Progenitor cell of endocrine pancreas (in vitro differentiated cells): ENCODE measurements at places on chromosomes 5 and 9.

- DNase-seq, result no peak
- no peak overlapping the region for H3K27ac ChIP-seq
- no peak overlapping the region for H3K4me3 ChIP-seq
- no peaks in the 10 kb centered on the region for H3K27me3 ChIP-seq
- H3K36me3 ChIP-seq, result no peaks in the 10 kb centered on the region
- peaks cover 12% of the 10 kb centered on the region for H3K4me1 ChIP-seq
These were observed 257.0 kb downstream of the TMEM167A start for GRCh38 chr5:82820188-82820587.

- peaks cover 50% of the 10 kb centered on the region for H3K4me1 ChIP-seq
- no peaks in the 10 kb centered on the region for H3K27me3 ChIP-seq
- peak overlapping the region; percentile 97 for H3K27ac ChIP-seq
- H3K36me3 ChIP-seq, result peaks cover 27% of the 10 kb centered on the region
These were observed 1.3 kb downstream of the SQSTM1 start for GRCh38 chr5:179822059-179822432.

DNA sequence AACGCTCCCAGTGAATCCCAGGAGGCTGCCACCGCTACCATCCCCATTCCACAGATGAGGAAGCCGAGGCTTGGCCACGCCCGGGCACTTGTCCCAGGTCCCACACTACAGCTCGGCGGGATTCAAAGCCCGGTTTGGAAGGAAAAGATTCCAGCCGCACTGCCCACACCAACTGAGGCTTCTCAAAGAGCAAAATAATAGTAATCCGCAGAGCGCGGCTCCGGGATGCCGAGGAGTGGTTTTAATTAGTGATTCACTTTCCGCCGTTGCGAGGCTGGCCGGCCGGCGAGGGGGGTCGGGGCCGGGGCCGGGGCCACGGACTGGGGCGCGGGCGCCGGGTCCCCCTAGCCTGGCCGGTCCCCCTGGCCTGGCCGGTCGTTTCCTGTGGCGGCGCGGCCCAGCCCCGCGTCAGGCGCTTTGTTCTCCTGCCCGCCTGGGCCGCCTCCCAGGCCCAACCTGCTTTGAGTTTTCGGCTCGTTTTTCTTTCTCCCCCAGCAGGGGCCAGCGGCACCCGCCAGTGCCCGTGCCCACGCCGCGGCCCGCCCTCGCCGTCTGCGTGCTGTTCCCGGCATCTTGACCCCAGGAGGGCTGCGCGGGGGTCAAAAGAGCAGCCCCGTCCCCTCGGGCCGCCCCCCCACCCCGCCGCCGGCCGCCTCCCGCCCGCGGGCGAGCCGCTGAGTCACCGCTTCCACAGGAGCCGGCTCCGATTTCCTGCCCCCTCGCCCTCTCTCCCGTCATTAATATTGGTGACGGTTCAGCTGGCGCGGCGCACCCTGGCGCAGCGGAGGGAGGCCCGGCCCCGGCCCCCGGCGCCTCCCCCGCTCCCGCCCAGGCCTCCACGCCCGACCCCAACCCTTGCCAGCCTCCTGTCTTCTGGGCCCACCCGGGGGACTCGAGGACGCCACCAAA lies 31.2 kb downstream of the FGF18 start:
- peak overlapping the region; percentile 45 for H3K27ac ChIP-seq

DNA sequence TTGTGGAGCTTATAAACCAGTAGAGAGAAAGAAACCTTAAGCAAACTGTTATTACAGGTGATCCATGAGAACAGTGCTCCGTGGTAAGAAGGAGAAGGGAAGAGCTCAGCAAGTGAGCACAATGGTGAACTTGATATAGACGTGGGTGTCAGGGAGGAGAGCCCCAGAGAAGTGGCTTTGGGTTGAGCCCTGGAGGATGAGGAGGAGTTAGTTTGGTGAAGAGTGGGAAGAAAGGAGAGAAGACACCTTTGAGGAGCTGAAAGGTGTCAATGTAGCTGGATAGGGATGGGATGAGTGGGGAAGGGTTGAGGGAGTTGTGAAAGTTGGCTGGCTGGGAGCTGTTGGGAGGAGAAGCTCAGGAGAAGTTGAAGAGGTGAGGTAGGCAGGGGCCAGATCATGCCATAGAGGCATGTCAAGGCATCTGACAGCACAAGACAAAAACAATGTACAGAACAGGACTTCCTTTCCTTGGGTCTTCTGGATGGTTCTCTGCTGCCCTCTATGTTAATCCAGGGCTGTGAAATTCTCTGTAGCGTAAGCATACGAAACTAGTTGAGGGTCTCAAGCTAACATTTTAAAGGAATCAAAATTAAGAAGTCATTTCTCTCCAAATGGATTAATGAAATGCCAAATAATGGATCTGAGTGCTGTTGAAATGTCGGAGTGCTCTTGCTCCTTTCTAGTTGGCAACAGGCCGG lies 501.9 kb downstream of the KDM4C start:
- peaks cover 25% of the 10 kb centered on the region for H3K4me1 ChIP-seq
- peaks cover 2% of the 10 kb centered on the region for H3K36me3 ChIP-seq
- DNase-seq, result no peak

DNA sequence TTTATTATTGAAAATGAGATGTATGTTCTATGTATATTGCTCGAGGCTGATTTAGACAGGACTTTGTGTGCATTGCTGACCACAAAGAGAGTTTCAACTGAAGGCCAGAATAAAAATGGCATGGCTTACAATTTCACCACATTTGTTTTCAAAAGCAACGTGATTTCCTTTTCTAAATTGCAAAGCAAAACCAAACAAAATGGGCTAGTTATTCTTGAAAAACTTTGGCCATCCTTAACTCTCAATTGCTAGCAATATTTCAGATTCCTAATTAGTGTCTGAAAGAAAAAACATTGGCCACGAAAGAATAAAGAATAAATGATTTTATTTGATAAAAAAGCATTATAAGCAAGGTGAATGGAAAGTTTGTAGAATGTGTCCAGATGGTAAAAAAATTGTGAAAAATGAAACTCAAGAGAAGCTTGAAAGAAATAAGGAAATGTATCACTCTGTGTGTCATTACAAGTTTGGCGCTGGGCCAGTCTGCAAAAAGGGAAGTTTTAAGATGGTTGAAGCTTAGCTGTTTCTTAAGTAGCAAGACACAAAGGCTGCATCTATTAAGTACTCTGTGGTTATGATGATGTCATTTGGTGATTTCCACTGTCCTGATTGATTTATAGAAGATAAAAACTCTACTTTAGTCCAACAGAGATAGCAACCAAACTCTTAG lies 89.2 kb upstream of the PRLR start:
- no peak overlapping the region for H3K4me3 ChIP-seq
- no peak overlapping the region for H3K27ac ChIP-seq
- no peaks in the 10 kb centered on the region for H3K4me1 ChIP-seq
- DNase-seq, result no peak
- H3K36me3 ChIP-seq, result no peaks in the 10 kb centered on the region

- H3K36me3 ChIP-seq, result peaks cover 61% of the 10 kb centered on the region
- no peaks in the 10 kb centered on the region for H3K4me1 ChIP-seq
- DNase-seq, result no peak
- H3K27ac ChIP-seq, result no peak overlapping the region
- no peaks in the 10 kb centered on the region for H3K27me3 ChIP-seq
- H3K4me3 ChIP-seq, result no peak overlapping the region
These were observed 87.3 kb downstream of the CDKN2A start for GRCh38 chr9:21906881-21907280.

DNA sequence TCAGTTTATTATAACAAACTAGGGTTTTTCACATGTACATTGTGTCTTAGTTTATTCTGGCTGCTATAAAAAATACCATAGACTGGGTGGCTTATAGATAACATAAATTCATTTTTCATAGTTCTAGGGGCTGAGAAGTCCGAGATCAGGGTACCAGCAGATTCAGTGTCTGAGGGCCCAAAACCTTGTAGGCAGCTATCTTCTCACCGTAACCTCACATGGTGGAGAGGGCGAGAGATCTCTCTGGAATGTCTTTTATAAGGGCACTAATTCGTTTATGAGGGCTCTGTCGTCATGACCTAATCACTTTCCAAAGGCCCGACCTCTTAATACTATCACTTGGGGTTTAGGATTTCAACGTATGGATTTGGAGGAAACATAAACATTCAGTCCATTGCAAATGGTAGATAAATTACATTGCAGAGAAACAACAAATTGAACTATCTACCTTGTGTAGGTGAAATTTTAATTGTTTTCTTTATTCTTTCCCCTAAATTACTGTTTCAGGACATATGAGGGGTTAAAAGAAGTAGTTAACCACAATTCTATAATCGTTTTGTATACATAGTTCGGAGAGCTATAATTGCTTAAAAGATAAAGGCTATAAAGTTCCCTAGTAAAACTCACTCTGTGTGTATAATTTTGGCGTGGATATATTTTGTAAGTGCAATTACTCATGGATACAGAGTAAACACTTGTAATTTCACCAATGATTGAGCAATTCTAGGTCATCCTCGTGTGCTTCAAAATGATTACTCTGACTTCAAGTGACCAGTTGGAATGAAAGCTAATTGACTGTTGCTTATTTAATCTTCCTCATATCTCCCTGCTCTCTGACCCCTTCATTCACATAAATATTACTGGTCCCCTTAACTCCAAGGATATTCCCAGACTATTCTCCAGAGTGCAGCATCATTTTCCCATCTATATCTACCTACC lies 247.5 kb upstream of the TMEM161B start:
- H3K4me3 ChIP-seq, result no peak overlapping the region
- H3K27ac ChIP-seq, result no peak overlapping the region
- H3K4me1 ChIP-seq, result no peaks in the 10 kb centered on the region
- DNase-seq, result no peak
- no peaks in the 10 kb centered on the region for H3K36me3 ChIP-seq

DNA sequence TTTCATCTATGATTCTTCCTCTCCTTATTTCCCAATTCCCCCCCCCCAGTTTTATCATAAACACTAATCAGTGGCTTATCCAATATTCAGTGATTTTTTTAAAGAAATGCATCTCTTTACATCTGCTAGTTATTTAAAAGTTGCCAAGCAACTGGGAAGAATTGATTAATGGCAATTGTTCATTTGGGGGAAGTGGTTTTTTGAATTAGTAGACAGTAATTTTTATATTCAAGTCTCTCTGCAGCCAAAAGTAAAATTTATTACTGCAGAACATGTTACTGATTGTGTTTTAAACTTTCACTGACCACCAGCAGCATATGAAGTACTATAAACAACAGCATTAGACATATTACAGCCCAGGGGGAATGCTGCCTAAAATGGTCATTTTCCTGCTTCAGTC lies 308.8 kb upstream of the NREP start:
- no peak overlapping the region for H3K4me3 ChIP-seq
- no peaks in the 10 kb centered on the region for H3K27me3 ChIP-seq
- DNase-seq, result no peak
- peaks cover 5% of the 10 kb centered on the region for H3K4me1 ChIP-seq
- no peak overlapping the region for H3K27ac ChIP-seq

- no peak for DNase-seq
- H3K36me3 ChIP-seq, result peaks cover 1% of the 10 kb centered on the region
- peaks cover 15% of the 10 kb centered on the region for H3K4me1 ChIP-seq
- no peak overlapping the region for H3K4me3 ChIP-seq
These were observed 45.2 kb downstream of the TLE4 start for GRCh38 chr9:79616971-79617370.

DNA sequence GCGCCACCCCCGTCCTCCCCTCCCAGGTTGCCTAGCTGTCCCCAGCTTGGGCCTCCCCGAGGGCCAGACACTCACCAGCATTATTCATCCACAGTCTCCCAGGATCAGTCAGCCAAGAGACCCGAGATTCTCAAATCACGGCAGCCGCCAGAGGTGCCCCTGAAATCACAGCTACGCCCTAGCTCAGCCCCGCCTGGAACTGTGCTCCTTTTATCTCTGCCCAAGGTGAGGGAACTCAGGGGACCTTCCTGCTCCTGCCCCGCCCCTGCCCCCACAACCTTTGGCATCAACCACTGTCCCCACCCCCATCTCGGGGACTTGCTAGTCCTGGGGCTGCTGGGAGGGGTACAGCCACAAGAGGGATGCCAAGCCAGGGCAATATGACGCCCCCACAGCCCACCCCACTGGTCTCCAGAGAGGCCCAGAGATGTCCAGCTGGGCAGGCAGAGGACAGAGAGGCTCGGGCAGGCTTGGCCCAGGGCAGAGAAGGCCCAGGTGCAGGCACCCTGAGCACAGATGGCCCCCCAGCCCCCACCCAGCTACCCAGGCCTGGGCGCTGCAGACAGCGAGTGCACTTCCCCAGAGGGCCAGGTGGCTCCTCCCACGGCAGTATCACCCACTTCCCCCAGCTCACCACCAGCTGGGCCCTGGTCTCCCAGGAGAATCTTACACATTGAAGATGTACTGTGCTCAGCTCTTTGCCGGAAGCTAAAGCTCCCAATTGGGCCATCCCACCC lies at the start of gene FUT7:
FUT7 (minus strand) TSS at position 185 of the 737 bp plus-strand sequence; CDS start at position 88, 97 bp downstream.
- peaks cover 5% of the 10 kb centered on the region for H3K27me3 ChIP-seq
- no peak within 1 kb of the TSS for H3K4me3 ChIP-seq
- no peak for DNase-seq
- peaks cover 2% of the 10 kb centered on the region for H3K4me1 ChIP-seq

- no peak overlapping the region for H3K4me3 ChIP-seq
- no peaks in the 10 kb centered on the region for H3K36me3 ChIP-seq
- DNase-seq, result no peak
- no peak overlapping the region for H3K27ac ChIP-seq
- H3K27me3 ChIP-seq, result peaks cover 27% of the 10 kb centered on the region
- peaks cover 17% of the 10 kb centered on the region for H3K4me1 ChIP-seq
These were observed 53.2 kb upstream of the SHISAL2B start for GRCh38 chr5:64637144-64637543.

- H3K4me3 ChIP-seq, result no peak overlapping the region
- no peak for DNase-seq
- no peaks in the 10 kb centered on the region for H3K36me3 ChIP-seq
- H3K4me1 ChIP-seq, result peaks cover 28% of the 10 kb centered on the region
- H3K27ac ChIP-seq, result no peak overlapping the region
These were observed 233.6 kb upstream of the SLC24A2 start for GRCh38 chr9:20022410-20022809.

- no peak overlapping the region for H3K27ac ChIP-seq
- peak; percentile 51 for DNase-seq
- H3K4me3 ChIP-seq, result no peak overlapping the region
- H3K27me3 ChIP-seq, result no peaks in the 10 kb centered on the region
These were observed 1.7 kb downstream of the TLE1 start for GRCh38 chr9:81687521-81688261.

DNA sequence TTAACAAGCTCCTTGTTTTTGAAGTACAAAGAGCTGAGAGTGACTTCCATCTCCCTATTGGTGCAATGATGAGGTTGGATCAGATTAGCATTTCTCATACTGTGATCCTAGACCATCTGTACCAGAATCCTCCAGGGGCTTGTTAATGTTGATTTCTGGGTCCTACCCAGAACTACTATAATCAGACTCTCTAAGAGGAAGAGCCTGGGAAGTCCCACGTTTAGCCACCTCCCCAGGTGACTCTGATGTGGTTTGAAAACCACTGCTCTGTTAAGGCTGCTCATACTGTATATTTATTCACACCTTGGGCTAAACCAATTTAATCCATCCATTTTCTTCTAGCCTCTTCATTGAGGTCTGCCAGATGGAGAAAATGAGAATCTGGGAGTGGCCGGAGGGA lies 49.6 kb upstream of the SMIM32 start:
- H3K27ac ChIP-seq, result no peak overlapping the region
- no peak overlapping the region for H3K4me3 ChIP-seq
- H3K27me3 ChIP-seq, result peaks cover 17% of the 10 kb centered on the region
- no peak for DNase-seq
- H3K4me1 ChIP-seq, result no peaks in the 10 kb centered on the region

- H3K4me1 ChIP-seq, result peaks cover 5% of the 10 kb centered on the region
- no peak for DNase-seq
- H3K27me3 ChIP-seq, result peaks cover 4% of the 10 kb centered on the region
- no peak overlapping the region for H3K4me3 ChIP-seq
- no peaks in the 10 kb centered on the region for H3K36me3 ChIP-seq
These were observed 35.5 kb downstream of the BHMT start for GRCh38 chr5:79147076-79147475.
